ENCODE measurements at places on chromosomes 2 and 18. TPM values are rescaled to one million over a fixed set of nuclear protein-coding genes. Genes with fewer than 3 reads are reported as not detected.
A peak's percentile ranks its signal among the peaks of the same experiment; 100 is the strongest.

GRCh38 chr2:30960213-30960612, 153.0 kb upstream of the CAPN13 start:
- no peak for DNase-seq
- no peaks in the 10 kb centered on the region for H3K27me3 ChIP-seq
- H3K27ac ChIP-seq: no peak overlapping the region
- no peak overlapping the region for H3K4me3 ChIP-seq

MERTK gene
- total RNA-seq: 0.33 TPM

BAZ2B gene
- 8.3 TPM for total RNA-seq

OR6B2 gene
- not detected for total RNA-seq

- no peaks in the 10 kb centered on the region for H3K4me1 ChIP-seq
- no peak for DNase-seq
- no peak overlapping the region for H3K27ac ChIP-seq
- H3K36me3 ChIP-seq: no peaks in the 10 kb centered on the region
- H3K4me3 ChIP-seq: no peak overlapping the region
- peaks cover 21% of the 10 kb centered on the region for H3K27me3 ChIP-seq
These were observed 80.2 kb upstream of the PHLPP1 start for GRCh38 chr18:62634979-62635630.

DNA sequence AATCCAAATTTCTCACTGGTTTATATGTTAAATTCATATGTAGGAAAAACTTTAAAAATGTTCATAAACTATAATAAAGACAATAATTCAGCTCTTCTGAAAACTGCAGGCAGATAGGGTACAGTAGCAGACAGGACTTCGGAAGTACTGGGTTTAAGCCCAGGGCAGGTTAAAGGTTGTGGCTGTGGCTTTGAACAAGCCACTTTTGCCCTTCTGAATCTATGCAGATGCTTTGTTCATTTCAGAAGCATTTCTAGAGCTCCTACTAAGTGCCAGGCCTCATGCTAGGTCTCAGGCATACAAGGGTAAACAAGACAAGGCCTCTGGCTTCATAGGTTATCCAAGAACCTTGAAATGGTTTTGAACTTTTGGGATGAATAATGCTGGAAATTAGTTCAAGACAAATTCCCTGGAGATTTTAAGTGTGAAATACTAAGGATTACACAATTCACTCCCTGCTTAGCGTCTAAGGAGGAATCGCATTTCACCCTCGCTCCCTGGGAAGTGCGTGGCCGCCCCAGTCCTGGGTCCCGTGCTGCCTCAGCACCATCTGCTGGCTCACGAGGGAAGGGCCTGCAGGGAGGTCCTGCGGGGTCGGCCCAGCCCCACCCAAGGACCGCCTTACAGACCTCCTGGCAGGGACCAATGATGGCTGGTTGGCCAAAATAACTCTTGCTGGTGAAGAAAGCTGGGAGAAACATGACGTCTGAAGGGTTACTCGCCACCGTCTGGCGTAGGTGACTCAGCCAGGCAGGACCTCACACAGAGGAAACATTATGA, 67.7 kb upstream of the L3MBTL4 start:
- peak; percentile 10 for DNase-seq

DNA sequence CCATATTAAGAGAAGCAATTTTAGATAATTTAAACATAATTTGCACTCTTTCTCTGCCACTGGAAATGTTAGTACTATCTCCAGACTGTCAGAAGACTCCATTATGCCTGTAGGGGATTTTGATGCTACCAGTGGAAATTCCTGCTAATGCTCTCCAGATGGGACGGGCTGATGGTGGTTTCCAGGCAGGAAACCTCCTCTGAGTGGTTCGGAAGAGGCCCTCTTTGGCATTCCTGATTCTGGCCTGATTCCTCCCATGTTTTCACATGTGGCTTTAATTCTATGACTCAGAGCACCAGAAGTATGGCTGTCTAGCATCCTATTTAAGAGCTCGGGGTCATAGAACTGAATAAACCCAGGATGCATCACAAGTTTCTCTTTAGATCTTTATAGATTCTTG, 70.9 kb upstream of the ST6GAL2 start:
- no peak for DNase-seq
- H3K4me3 ChIP-seq: no peak overlapping the region
- H3K4me1 ChIP-seq: no peaks in the 10 kb centered on the region
- no peaks in the 10 kb centered on the region for H3K27me3 ChIP-seq

- no peak for DNase-seq
- no peak overlapping the region for H3K27ac ChIP-seq
- no peaks in the 10 kb centered on the region for H3K4me1 ChIP-seq
- no peak overlapping the region for H3K4me3 ChIP-seq
These were observed 449.3 kb upstream of the SPHKAP start for GRCh38 chr2:228630786-228631185.

CCL20 gene
- 3.1 TPM for total RNA-seq

GRCh38 chr2:179226961-179227259, 37.7 kb downstream of the SESTD1 start:
- no peak overlapping the region for H3K4me3 ChIP-seq
- H3K4me1 ChIP-seq: no peaks in the 10 kb centered on the region
- no peak for DNase-seq
- H3K36me3 ChIP-seq: no peaks in the 10 kb centered on the region
- H3K27ac ChIP-seq: no peak overlapping the region

TCF7L1 gene
- total RNA-seq: 0.06 TPM

GRCh38 chr2:211674715-211675114, 863.9 kb downstream of the ERBB4 start:
- DNase-seq: no peak
- H3K27me3 ChIP-seq: no peaks in the 10 kb centered on the region
- H3K4me3 ChIP-seq: no peak overlapping the region
- H3K4me1 ChIP-seq: no peaks in the 10 kb centered on the region
- no peak overlapping the region for H3K27ac ChIP-seq

DNA sequence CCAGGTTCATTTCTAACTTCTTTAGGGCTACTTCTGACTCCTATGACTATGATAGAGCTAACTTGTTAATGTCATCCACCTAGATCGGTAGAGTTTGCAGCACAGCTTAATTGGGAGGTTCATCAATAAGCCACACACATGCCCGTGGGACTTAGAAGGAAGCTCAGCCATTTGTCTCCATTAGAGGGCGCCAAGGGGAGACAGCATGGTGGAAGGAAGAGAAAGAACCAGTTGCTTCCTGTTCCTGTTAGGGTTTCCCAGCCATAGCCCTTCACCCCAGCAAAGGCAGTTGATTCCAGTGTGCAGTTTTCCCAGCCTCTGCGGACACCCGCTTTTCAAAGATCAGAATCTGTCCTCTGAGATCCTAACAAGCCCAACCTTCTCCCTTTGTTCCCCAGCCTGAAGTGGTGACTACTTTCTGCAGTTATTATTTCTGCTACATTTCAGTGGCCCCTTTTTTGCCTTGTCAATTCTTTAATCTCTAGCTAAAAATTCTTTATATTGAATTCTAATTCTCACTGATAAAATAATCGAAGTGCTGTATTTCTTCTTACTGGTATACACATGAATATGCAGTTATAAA, 30.3 kb downstream of the MAIP1 start:
- DNase-seq: peak; percentile 56
- no peaks in the 10 kb centered on the region for H3K27me3 ChIP-seq
- H3K36me3 ChIP-seq: no peaks in the 10 kb centered on the region
- H3K4me1 ChIP-seq: peaks cover 4% of the 10 kb centered on the region
- H3K4me3 ChIP-seq: no peak overlapping the region

DNA sequence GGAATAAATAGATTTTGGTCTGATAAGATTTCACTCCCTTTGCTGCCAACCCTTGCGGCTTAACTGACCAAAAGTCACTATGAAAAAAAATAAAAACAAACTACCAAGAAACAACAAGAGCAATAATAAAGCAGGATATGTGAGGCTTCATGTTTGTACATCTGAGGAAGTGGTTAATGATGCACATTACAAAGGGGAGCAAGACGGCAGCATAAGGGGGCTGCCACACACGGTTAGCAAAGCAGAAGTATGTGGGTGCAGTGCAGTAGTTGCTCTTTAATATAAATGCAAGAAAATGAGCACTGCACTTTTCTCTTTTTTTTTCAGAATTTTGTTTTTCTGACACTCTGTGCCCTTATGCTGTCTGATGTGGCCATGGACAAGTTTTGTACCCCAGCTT, 377.1 kb upstream of the CNTNAP5 start:
- H3K27me3 ChIP-seq: no peaks in the 10 kb centered on the region
- no peaks in the 10 kb centered on the region for H3K4me1 ChIP-seq
- no peak overlapping the region for H3K27ac ChIP-seq
- no peak overlapping the region for H3K4me3 ChIP-seq
- no peak for DNase-seq

All from activated naive CD8-positive, alpha-beta T cell treated with anti-CD3 and anti-CD28 coated beads for 36 hours (primary cell).